ENCODE measurements at places on chromosomes 12 and 14.

- no peak for DNase-seq
Measured at GRCh38 chr12:23098517-23098916, 473.5 kb downstream of the ETNK1 start.

DNA sequence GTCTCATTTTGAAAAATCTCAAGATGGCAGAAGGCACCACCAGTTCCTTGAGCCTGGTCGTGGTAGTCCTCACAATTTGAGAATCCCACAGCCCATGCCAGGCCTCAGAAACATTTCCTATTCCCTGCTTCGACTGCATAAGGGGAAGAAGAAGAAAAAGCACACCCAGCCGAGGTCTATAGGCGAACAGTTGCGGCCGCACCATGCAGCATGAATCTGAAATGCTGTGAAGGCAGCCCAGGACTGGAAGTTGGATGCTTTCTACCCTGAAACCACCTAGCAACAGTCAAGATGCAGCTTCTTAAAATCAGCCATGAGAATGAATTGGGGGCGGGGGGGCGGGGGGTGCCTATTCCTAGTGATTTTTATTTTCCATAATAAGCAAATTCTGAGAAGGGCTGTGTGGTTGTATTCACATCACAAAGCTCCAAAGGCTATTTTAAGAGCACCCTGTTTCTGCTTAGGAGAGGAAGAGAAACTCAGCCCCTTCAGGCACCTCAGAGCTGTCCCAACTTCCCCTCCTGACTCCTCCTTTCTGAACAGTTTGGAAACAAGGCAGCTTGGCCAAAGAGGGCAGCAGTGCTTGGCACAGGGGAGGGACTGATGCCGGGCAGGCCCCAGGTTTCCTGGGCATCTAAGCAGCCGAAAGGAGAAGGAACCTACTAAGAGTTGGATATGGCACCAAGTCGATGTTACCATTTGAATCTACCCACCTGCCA, 172.5 kb upstream of the FOXN3 start:
- DNase-seq = no peak

DNA sequence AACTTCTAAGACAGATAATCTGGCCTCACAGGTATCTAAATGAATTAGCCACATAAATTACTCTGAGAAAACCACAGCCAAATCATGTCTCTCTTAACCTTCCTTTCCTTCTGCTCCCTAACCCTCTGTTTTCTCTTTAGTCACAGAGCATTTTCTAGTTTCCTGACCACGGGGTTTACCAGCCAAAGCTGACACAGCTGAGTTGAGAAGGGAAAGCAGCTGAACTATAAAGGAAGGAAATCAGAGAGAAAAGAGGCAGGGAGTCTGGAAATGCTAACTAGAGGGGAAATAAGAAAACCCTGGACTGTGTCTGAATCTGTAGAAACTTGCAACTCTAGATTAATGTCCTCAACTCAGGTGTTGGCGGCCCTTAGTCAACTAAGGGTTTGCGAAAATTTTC, 24.4 kb downstream of the ANKS1B start:
- no peak for DNase-seq

- DNase-seq = no peak
Measured at GRCh38 chr12:128813392-128813791, 10.4 kb downstream of the SLC15A4 start.

GRCh38 chr14:95413289-95414215, 93.8 kb upstream of the CLMN start:
- no peak for DNase-seq

DNA sequence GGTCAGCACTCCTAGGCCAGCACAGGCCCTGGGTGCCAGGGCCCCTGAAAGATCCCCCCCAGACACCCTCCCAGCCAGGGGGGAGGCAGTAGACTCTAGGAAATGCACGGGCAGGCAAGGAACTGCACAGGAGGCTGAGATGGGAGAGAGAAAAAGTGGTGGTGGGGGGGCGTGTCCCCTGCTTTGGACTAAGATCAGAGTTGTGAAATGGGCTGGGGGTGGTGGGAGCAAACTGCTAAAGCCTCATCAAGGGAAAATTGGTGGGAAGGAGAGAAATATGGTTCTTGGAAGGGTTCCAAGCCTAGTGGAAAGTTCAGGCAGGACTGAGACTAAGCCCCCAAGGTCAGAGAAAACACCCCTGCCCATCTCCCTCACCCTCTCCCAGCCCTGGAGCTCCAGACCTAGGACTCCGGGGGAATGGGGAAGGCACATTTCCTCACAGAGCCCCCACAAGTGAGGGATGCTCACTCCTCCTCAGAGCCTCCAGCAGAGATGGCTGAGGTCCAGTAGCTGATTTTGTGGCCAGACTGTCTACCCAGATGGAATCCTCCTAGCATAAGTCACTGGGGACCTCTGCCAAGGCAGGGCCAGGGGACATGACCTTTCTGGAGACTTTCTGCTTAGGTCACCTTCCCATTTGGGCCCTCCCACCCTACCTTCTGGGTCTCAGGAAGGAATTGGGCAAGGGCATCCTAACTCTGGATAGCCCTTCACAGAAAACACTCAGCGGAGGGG, 29.8 kb downstream of the FIGNL2 start:
- peak; percentile 79 for DNase-seq

GRCh38 chr12:15846887-15847286, 35.3 kb upstream of the STRAP start:
- peak; percentile 75 for DNase-seq

- DNase-seq = no peak
Measured at GRCh38 chr12:82725741-82726140, 39.0 kb downstream of the TMTC2 start.

DNA sequence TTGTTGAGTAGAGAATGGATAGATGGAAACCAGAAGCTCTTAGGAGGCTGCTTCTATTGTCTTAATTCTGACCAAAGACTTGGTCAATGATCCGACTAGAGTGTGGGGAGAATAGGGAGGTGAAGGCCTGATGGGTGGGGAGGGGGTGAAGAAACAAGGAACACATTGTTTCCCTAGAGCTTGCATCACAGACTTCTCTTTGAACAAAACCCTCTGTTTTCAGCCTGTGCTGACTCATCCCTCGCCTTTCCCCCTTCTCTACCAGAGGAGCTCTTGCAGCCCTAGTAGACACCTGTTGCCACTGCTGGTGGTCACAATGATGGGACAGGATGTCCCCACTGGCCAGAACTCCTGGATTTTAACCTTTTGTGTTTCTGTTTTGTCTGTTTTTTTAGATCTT, 46.8 kb upstream of the CISTR start:
- DNase-seq = peak; percentile 34

DNA sequence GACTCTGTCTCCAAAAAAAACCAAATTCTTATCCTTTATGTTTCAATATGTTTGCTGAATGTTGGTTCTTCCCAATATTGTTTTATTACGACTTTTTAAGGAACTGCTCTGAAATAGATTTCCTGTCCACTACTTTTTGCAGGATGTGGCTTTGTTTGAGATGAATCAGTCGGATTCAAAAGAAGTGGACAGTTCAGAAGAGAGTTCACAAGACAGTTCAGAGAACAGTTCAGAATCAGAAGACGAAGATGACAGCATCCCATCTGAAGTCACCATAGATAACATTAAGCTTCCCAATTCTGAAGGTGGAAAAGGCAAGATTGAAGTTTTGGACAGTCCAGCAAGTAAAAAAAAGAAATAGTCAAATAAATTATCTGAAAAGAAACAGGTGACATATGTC, 8.2 kb downstream of the NOPCHAP1 start:
- no peak for DNase-seq

DNA sequence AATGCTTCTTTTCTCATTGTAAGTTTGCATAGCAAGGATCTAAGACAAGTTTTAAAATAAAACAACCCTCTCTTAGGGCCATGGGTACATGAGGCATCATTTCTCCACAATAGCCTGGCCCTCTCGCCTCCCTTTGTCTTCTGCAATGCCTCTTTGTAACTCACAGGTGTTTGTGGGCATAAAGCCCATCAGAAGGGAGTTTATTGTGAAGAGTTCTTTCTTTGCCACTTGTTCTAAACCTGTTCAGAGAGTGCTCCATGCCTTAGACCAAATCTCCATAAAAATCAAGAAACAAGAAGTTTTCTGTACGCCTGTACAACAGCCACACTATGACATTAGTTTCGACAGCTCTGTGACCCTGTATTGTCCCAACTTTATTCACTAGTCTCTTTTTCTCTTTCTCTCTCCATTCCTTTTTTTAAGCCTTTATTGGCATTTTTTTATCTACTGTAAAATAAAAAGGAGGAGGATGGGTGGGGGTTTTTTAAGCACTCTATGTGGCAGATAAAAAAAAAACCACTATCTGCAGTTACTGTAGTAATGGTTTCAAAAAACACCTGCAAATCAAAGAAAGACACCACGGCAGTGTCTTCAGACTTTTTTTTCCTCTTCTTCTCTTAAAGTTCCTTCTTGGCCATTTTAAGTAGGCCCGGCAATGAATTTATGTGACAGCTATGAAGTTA, 1.6 kb downstream of the C12orf42 start:
- DNase-seq = no peak

DNA sequence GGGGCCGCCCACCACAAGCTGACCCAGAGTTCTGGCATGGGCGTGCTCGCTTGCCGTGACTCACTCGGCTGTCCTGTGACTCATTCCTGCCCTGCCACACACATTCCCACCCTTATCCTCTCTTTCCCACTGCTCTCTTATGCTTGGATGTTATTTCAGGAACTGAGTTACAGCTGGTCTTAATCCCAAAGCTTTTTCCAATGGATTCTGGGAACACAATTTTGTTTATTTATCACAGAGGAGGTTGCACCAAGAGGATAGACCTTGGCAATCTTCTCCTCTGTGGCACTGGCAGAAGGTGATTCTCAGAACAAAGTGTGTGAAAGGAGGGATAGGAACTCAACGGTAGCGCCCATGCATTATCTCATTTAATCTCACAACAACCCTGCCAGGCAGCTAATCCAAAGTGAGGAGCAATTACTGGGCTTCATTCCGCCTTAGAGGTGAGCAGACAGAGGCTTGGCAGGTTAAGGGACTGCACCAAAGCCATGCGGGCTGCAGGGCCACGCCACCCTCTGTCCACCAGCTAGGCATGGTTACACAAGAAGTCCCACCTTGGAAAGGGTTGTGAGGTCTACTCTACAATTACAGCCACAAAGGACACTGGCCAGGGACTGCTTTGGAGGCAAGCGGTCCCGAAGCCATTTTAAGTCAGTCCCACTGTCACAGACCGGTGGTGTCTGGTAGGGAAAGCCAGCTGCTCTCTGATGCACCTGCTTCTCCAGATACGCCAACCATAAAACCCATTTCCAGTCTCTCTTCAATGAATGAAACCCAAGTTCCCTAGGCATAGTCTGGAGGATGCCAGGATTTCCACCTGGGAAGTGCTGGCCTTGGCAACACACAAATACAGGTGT, 32.9 kb downstream of the SYNE3 start:
- peak; percentile 84 for DNase-seq

DNA sequence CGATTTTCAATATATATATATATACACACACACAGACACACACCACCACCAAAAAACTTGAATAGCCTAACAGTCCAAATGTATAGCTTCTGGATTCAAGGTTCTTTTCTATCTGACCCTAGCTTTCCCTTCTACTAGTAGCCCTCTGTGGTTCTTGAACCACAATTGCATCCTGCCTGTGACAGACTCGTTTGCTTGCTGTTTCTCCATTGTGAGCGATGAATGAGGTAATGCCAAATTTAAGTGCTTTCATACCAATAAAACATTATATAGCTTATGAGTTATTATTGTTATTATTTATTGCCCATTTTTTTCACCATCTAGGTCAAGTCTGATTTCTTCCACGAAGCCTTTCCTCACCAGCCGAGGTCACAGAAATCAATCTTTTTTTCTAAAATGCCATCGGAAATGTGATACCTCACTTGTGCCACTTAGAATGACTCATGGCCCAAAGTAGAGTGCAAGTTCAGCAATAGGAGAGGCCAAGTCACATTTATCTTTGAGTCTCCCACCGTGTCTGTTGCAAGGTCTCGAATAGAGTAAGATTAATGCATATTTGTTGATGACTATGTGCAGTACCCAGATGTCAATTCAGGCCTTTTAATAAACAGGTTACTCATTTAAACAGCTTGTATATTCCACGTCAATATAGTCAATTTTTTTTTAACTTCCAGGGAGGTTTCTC, 1015.8 kb upstream of the SEL1L start:
- DNase-seq = no peak

- DNase-seq = no peak
Measured at GRCh38 chr12:49230176-49230804, 34.6 kb upstream of the TUBA1C start.

GRCh38 chr14:44494137-44494536, 12.9 kb downstream of the FSCB start:
- no peak for DNase-seq

GRCh38 chr14:91953170-91953985, 5.9 kb upstream of the FBLN5 start:
- no peak for DNase-seq

- DNase-seq = no peak
Measured at GRCh38 chr14:63852271-63852816, 460 bp upstream of the SYNE2 start.

- DNase-seq = no peak
Measured at GRCh38 chr12:12909995-12910420, 18.6 kb downstream of the GPRC5A start.

DNA sequence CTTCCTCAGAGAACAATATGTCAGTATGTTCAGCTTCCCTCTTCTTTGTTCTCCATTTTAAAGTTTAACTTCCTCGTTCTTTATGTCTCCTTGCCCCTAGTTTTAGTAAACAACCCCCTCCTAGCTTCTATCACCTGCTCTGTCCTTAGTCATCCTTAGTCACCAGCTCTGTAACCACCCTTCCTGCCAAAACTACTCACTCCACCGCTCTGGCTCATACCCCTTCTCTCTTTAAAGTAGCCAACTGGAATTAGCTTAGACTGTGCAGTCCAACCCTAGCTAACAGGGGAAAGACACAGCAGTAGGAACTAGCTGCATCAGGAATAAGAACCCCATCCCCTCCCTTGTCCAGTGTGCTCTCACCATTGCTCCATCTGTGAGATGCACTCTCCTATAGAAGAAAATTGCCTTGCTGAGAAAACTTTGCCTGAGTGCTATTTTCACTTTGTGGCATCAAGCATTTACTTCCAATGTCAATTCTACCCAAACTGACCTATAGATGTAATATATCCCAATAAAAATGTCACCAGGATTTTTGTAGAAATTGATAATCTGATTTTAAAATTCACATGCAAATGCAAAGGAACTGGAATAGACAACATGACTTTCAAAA, 603.2 kb downstream of the C12orf50 start:
- DNase-seq = no peak

DNA sequence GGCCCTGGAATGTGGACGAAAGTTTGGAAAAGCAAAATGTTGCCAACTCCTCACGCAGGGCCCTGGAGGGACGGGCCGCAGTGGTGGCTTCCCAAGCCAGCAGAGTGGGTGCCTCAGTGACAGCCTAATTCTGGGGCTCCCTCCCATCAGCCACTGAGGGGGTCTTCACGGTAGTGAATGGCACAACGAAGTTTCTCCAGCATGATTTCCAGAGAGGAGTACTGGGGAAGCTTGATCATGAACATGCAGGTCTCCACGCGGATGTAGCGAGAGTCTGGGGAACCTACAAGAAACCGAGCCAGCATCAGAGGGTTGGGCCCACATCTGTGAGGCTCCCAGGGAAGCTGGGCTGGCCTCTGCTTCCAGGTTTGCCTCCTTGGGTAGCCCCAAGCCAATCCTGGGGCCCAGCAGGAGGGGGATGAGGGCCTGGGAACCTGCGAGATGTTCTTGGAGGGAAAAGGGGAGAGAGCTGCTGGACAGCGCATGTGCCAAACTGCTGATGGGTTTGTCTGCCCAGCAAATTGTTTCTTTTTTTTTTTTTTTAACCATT, 37.0 kb downstream of the TRAFD1 start:
- DNase-seq = no peak

All from skeletal muscle cell (primary cell).